Activated T-helper 17 cell treated with anti-CD3 and anti-CD28 coated beads, Interleukin-2, amount 50 U/mL, for 72 hours (primary cell): ENCODE measurements at places on chromosomes 5 and 9.

- no peak overlapping the region for H3K27ac ChIP-seq
- H3K27me3 ChIP-seq: peaks cover 48% of the 10 kb centered on the region
- H3K4me3 ChIP-seq: peak overlapping the region; percentile 73
- no peak for ATAC-seq
- no peaks in the 10 kb centered on the region for H3K36me3 ChIP-seq
Measured at GRCh38 chr5:115170929-115171510, 1.3 kb upstream of the TRIM36 start.

GRCh38 chr9:117145811-117146490 is 268.9 kb downstream of the ASTN2 start:
- no peaks in the 10 kb centered on the region for H3K4me1 ChIP-seq
- no peak overlapping the region for H3K27ac ChIP-seq
- no peaks in the 10 kb centered on the region for H3K36me3 ChIP-seq
- ATAC-seq: no peak

GRCh38 chr5:137203011-137203632 is 296.0 kb downstream of the SPOCK1 start:
- H3K27me3 ChIP-seq: peaks cover 10% of the 10 kb centered on the region
- H3K27ac ChIP-seq: no peak overlapping the region
- no peaks in the 10 kb centered on the region for H3K36me3 ChIP-seq
- no peak for ATAC-seq
- H3K4me3 ChIP-seq: no peak overlapping the region

DNA sequence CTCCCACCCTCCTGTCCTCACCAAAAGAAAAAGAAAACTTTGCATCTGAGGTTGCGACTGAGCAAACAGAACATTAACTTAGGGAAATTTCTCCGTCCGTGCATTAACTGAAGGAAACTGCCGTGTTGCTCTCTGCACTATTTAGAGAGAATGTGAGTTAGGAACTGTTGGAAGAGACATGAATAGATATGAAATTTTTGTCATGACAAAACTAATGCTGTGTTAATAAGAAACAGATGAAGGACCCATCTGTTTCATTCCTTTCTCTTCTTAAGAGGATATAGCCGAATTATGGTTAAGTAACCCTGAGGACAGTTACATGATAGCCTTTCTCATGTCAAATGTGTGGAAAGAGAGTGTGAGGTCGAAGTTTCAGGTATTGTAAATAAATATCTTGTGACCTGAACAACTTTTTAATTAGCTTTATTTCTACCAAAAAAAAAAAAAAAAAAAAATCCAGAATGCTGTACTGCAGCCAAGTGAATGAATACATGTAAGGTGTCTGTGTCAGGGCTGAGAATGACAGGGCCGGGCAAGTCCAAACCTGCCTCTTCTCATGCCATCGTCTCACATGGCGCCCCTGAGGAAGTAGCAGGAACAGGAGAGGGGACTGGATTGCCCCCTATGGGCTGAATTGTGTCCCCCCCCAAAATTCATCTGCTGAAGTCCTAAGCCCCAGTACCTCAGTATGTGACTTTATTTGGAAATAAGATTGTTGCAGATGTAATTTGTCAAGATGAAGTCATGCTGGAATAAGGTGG is 35.6 kb upstream of the ANKRD33B start:
- no peak overlapping the region for H3K27ac ChIP-seq
- no peaks in the 10 kb centered on the region for H3K36me3 ChIP-seq
- ATAC-seq: no peak
- H3K4me1 ChIP-seq: no peaks in the 10 kb centered on the region

DNA sequence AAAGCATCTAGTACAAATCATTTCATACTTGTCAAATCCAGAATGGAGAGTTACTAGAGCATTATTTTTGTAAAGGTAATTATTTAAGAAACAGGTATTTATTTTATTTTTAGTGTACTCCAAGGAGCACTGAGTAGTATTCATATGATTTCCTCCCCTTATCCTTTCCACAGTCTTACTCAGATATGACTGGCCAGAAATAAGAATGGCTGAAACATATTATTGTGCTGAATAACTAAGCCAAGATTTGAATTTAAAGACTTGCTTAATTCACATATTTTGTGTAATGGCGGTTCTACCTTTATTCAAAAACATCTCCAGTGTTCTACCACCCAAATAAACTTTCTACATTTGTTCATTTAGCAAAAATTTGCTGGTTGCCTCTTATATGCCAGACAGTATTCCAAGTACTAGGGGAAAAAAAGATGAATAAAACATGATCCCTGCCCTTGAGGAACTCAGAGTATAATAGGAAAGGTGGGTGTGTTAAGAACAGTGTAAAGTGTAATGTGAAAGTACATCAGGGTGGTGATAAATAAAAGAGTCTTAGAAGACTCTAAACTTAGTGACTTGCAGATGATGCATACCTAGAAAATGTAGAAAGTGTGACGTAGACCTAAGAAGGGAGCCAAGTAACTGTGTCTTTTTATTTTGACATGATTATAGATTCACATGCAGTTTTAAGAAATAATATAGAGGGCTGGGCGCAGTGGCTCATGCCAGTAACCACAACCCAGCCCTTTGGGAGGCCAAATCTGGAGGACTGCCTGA is 110.4 kb upstream of the GRHPR start:
- no peak overlapping the region for H3K4me3 ChIP-seq
- peaks cover 24% of the 10 kb centered on the region for H3K36me3 ChIP-seq
- no peaks in the 10 kb centered on the region for H3K4me1 ChIP-seq
- H3K27me3 ChIP-seq: no peaks in the 10 kb centered on the region

DNA sequence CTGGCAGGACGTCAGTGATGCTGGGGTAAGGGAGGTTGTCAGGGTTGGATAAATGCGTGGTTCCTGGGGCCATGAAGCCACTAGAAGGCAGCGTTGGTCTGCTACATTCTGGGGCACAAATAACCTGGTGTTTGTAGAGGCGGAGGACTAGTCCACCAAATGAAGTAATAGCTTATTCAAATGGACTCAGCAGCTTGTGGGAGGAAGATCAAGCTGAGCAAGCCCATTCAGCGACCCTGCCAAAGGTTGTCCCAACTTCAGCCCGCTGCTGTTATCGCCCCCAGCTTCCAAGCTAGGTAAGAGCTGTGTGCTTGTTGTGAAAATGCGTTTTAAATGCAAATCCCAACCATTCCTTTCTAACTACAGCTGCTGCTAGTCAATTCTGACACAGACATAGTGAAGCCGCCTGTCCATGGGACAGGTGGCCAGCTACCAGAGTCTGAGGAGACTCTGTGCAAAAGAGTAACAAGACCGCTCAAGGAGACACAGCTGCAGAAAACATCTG is 7.6 kb upstream of the FAM240B start:
- peaks cover 4% of the 10 kb centered on the region for H3K4me1 ChIP-seq
- H3K27ac ChIP-seq: no peak overlapping the region
- no peak for ATAC-seq
- no peaks in the 10 kb centered on the region for H3K36me3 ChIP-seq
- H3K4me3 ChIP-seq: no peak overlapping the region

DNA sequence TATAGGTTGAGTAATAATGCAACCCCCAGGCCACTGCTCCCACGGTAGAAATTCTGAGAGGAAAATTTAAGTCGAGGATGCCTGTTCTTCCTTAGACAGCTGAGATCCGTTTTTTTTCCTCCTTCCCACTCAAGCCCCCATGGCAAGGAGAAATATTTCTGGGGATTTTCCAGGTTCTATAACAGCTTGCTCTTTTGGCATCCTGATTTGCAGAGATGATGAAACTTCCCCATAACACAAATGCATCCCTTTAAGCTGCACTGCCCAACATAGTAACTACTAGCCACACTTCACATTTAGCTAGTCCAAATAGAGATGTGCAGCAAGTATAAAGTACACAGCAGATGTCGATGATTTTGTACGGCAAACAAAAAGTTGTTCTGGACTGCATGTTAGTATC is 32.5 kb upstream of the GNA14 start:
- no peak for ATAC-seq
- H3K4me1 ChIP-seq: no peaks in the 10 kb centered on the region
- no peak overlapping the region for H3K4me3 ChIP-seq
- no peak overlapping the region for H3K27ac ChIP-seq
- no peaks in the 10 kb centered on the region for H3K27me3 ChIP-seq
- no peaks in the 10 kb centered on the region for H3K36me3 ChIP-seq

DNA sequence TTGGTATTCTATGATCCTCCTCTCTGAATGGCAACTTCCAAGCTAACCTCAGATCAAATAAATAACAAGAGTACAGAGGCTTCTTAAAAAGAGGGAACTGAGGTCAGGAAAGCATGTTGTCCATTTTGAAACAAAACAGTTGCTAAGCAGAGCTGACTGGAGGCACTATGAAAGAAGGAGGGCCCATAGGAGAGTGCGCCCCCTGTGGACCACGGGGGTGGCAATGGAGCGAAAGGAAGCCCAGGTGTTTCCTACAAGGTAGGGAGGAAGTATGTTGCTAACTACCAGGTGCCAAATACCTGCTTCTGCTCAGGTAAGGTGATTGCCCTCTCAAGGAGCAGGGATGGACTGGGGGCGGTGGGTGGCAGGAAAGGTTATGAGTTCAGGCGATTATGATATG is 101.8 kb upstream of the MAST4 start:
- no peak overlapping the region for H3K27ac ChIP-seq
- peaks cover 4% of the 10 kb centered on the region for H3K4me1 ChIP-seq
- ATAC-seq: no peak
- peaks cover 6% of the 10 kb centered on the region for H3K27me3 ChIP-seq
- no peak overlapping the region for H3K4me3 ChIP-seq

DNA sequence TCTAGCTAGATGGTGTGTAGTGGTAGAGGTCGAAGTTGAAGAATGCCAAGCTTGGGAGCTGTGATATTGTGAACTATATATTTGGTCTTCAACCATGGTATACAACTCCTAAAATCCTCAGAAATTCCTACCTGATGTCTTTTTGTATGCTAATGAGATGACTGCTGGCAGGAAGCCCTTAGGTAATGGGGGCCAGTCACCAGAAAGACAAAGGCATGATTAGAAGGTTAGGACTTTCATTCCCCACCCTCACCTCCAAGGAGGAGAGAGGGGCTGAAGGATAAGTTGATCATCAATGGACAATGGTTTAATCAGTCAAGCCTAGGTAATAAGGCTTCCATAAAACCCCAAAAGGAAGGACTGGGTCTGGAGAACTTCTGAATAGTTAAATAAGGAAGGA is 285.7 kb upstream of the POU5F2 start:
- no peak overlapping the region for H3K27ac ChIP-seq
- H3K27me3 ChIP-seq: no peaks in the 10 kb centered on the region
- H3K4me1 ChIP-seq: no peaks in the 10 kb centered on the region
- H3K36me3 ChIP-seq: peaks cover 36% of the 10 kb centered on the region
- ATAC-seq: no peak
- H3K4me3 ChIP-seq: no peak overlapping the region

DNA sequence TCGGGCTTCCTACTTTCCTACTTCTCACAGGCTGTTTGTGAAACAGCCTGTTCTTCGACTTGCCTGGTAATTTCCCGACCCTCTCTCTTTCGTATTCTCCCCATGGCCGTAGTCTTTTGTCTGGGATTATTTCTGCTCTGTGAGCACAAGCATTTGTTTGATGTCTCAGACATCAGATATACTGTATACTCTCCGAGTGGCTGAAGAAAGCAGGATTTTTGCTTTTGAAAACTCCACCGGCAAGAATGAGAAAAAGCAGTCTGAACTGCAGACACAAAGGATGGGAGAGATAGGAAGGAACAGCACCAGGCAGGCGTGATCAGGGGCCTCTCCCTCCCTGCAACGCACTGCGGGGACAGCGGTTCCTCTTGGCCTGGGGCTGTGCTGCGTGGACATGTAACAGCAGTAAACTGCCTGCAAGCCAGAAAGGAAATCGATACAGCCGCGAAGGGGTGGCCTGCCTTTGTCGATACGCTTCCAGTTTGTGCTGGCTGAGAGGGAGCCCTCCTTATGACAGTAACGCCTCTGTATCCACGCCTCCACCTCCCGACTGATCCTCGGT is 313.9 kb upstream of the TLE4 start:
- peaks cover 15% of the 10 kb centered on the region for H3K27me3 ChIP-seq
- no peaks in the 10 kb centered on the region for H3K36me3 ChIP-seq
- H3K4me3 ChIP-seq: no peak overlapping the region
- H3K27ac ChIP-seq: no peak overlapping the region
- H3K4me1 ChIP-seq: no peaks in the 10 kb centered on the region
- ATAC-seq: no peak

DNA sequence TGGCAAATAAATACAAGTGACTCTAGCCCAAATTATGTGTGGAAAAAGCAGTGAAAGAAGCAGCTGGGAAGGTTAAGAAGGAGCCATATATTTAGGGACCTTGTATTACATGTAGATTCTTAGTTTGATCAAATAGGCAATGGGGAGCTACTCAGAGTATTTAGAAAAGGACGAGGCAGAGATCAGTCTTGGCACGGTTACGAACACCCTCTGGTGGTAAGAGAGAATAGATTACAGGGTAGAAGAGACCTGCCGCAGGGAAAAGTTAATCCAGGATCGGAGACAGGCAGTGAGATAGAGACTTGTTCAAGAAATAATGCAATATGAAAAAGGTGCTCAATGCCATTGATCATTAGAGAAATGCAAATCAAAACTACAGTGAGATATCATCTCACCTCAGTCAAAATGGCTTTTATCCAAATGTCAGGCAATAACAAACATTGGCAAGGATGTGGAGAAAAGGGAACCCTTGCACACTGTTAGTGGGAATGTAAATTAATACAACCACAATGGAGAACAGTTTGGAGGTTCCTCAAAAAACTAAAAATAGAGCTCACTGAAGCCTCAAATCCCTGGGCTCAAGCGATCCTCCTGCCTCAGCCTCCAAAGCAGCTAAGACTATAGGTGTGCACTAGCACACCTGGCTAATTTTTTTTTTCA is 12.0 kb downstream of the INIP start:
- H3K4me1 ChIP-seq: peaks cover 25% of the 10 kb centered on the region
- peaks cover 61% of the 10 kb centered on the region for H3K36me3 ChIP-seq
- no peaks in the 10 kb centered on the region for H3K27me3 ChIP-seq
- H3K27ac ChIP-seq: peak overlapping the region; percentile 20
- no peak for ATAC-seq

- H3K27me3 ChIP-seq: no peaks in the 10 kb centered on the region
- peak overlapping the region; percentile 0 for H3K4me3 ChIP-seq
- no peak for ATAC-seq
- H3K27ac ChIP-seq: peak overlapping the region; percentile 47
Measured at GRCh38 chr9:34983209-34983608, 6.3 kb upstream of the DNAJB5 start.

- H3K27ac ChIP-seq: no peak overlapping the region
- H3K36me3 ChIP-seq: no peaks in the 10 kb centered on the region
- H3K4me3 ChIP-seq: no peak overlapping the region
- peaks cover 46% of the 10 kb centered on the region for H3K27me3 ChIP-seq
Measured at GRCh38 chr5:115963566-115963965, 1.3 kb downstream of the LVRN start.

GRCh38 chr9:3696368-3696767 is 170.6 kb upstream of the RFX3 start:
- no peaks in the 10 kb centered on the region for H3K36me3 ChIP-seq
- H3K27me3 ChIP-seq: peaks cover 14% of the 10 kb centered on the region
- ATAC-seq: no peak
- no peak overlapping the region for H3K27ac ChIP-seq

- no peak overlapping the region for H3K27ac ChIP-seq
- no peak overlapping the region for H3K4me3 ChIP-seq
- no peaks in the 10 kb centered on the region for H3K36me3 ChIP-seq
- no peaks in the 10 kb centered on the region for H3K4me1 ChIP-seq
- ATAC-seq: no peak
Measured at GRCh38 chr9:121239851-121240250, 28.1 kb upstream of the GSN start.

GRCh38 chr9:4424891-4425290 is 65.4 kb upstream of the SLC1A1 start:
- H3K4me1 ChIP-seq: peaks cover 5% of the 10 kb centered on the region
- ATAC-seq: no peak
- H3K27me3 ChIP-seq: peaks cover 7% of the 10 kb centered on the region
- H3K27ac ChIP-seq: no peak overlapping the region
- no peaks in the 10 kb centered on the region for H3K36me3 ChIP-seq
- no peak overlapping the region for H3K4me3 ChIP-seq
